ENCODE measurements at places on chromosomes 16 and 17.
A peak's percentile ranks its signal among the peaks of the same experiment; 100 is the strongest.

DNA sequence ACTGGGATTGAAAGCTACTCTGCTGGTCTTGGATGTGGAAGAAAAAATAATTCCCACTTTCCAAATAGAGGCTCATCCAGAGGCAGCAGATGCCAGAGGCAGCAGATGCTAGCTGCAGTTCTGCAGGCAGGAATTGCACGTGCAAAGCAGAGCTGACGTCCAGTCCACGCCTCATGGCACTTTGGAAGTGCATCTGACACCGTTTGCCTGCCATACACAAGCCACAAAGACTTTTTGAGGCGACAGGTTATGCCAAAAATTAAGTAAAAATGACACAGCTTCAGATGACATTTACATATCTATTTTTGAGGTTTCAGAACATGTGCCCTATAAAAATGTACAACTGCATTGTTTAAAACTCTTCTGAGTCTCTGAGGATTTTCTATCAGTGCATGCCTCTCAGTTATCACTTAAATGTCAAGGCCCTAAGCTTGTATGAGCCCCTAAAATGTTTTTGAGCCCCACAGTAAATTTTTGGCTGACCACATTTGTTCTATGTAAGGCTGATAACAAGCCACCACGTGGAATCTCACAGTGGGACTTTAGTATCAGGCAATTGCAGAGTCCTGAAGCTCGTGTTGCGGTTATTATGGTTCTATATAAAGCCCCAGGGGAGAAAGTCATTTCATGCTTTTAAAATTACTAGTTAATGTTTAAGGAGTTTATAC lies 239.2 kb downstream of the PRKCA start:
- DNase-seq: no peak

DNA sequence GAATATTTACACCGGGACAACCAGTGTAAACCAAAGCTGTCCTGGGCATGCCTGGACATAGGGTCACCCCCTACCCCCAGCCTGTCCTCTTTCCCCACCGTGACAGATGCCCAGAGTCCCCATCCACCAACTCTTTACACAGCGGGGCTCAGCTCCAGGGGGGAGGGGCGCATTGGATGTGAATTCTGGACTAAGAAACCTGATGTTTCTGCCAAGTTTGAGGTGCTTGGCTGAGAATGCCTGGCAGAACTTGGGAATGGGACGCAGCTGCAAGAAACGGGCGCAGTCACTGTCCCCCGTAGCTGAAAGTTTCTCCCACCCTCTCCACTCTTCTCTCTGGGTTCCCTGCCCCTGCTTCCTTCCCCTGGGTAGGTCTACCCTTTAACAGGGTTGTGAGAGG lies 68.0 kb upstream of the CDC42EP4 start:
- no peak for DNase-seq

DNA sequence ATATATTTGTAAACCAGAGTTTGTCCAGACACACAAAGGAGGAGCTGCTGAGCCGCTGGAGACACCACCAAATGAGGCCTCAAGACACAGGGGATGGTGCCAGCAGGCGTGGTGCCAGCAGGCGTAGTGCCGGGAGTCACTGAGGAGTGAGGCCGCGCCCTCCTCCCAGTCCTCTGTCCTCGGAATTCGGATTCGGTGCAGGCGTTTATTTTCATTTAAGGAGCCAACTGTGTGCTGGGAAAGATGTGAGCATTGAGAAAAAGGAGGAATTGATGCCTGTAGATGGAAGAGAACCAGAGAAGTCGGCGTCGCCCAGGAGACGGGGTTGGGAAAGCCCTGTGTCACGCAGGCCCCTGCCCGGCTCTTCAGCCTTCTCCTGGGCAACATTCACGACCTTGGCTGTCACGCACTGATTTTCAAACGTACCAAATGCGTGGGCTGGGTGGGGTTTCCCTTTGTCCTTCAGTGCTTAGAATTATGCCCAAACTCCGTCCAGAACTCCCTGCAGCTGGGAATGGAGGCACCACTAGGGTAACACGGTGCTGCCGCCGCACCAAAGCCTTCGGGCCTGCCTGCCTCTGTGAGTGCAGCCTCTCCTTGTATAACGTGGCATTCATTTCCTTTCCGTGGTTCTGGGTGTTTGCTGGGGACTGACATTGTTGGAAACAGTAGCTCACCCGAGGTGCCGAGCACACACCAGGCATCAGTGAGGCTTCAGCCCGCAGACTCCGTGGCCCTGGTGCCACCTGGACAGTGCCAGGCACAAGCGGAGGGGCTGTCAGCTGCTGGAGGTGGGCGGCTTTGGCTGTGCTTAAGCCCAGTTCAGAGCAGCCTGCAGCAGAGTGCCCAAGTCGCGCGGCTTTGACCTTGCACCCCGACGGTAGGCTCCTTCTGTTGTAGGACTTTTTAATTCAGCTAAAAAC lies 49.0 kb upstream of the CHMP6 start:
- DNase-seq: no peak

DNA sequence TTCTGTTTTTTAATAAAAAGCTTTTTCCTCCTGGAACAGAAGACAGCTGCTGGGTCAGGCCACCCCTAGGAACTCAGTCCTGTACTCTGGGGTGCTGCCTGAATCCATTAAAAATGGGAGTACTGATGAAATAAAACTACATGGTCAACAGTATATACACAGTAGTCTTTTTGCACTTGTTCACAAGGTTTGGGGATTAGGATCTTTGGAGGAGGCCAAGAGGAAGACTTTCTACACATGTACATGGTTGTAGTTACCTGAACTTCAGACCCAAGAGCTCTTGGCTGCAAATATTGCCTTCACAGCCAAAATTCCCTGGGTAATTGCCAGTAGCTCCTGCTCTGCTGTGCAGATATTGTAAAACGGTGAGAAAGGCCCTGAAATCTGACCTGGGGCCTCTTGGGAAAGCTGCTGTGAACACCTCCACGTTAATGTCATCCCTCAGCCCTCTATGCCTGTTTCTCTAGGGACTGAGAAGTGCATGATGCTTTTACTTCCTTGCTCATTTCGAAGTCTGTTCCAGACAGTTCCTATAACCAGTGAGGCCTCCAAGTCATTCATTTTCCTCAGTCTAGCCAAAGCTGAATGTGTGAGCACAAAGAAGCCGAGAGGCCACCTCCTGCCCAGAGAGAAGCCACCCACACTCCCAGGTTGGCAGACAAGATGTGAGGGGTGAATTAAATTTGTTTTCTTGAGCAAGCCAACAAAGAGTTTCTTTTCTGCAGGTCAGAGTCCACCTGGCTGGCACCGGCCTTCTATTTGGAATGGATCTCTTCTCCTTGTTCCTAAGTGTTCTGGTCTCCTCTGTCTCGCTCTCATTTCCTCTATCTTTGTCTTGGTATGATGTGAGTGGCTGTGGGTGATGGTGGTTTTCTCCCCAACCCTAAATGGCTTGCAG lies 15.9 kb downstream of the ANKRD40 start:
- DNase-seq: no peak

- no peak for DNase-seq
These were observed 38.4 kb upstream of the IRX6 start for GRCh38 chr16:55285586-55285985.

DNA sequence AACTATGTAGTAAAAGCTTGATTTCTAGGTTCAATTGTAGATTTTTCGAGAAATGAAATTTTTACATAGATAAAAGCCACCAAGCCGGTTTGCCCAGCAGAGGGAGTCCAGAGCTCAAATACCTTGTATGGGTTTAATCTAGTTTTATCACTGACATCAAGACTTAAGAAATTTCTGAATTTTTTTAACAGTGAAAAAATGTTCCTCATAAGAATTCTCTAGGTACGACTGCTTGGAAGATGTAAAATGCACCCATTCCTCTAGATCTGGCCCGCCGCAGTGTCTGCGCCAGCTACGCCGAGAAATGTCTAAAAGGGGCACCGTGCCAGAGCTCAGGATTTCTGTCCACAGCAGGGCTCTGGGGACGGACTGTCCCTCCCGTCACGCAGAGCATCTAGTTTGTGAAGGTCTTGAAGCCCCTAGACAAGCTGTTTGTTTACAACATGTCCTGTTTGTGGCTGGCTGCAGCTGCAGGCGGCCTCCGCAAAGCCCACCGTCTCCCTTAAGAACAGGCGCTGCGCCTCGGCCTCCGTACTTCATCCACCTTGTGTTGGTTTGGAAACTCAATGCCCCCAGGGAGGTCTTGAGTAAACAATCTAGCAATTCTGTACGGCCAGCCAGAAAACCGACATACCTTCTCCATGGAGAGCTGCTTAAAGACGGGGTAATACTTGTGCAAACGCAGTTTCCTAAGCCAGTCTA lies 24.8 kb downstream of the MAP1LC3B start:
- DNase-seq: no peak

DNA sequence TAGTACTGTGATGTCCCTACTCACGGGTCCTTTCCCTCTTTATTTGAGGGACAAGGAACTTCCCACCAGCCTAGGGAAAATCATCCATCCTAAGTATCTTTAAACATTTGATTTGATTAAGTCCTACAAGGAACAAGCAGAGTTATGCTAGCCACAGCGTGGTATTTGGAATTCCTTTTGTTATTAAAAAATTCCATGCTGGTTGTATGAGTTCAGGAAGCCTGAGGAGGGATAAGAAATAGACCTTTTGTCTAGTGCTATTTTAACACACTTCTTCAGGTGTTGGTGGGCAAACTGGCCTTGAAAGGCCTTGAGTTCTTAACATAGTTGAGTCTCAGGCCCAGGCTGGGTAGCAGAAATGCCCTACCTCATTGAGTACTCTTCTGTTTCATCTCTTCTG lies 105.4 kb upstream of the TBX2 start:
- no peak for DNase-seq

DNA sequence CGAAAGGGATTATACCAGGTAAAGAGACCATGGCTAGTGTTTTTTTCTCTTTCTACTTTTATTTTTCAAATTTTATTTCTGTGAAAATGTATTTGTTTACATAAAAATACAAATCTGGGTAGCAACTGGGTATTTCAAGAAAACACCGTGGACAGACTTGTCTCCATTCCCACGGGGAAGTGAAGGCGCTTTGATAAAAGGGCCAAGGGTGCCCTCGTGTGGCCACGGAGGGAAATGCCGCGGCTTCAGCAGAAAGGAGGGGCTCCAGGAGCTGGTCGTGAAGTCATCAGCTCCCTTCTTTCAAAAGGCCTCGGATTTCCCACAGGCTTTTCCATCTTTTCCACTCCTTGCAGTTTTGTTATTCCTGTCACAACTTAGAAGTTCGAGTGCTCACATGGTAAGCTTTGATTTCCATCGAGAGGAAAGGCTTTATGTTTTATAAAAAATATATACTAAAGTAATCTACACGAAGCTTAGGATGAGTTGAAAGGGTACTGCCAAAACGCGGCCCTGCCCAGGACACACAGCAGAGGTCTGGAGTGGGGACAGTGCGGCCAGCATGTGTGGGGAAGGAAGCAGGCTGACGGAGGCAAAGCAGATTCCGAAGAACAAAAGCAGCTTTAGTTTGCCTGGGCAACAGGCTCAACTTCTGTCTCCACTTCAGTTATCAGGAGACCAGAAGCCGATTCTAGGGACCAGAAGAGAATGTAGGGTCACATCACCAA lies 15.3 kb upstream of the MNT start:
- DNase-seq: peak; percentile 94

- no peak for DNase-seq
These were observed 45.6 kb downstream of the PRMT7 start for GRCh38 chr16:68356249-68356918.

DNA sequence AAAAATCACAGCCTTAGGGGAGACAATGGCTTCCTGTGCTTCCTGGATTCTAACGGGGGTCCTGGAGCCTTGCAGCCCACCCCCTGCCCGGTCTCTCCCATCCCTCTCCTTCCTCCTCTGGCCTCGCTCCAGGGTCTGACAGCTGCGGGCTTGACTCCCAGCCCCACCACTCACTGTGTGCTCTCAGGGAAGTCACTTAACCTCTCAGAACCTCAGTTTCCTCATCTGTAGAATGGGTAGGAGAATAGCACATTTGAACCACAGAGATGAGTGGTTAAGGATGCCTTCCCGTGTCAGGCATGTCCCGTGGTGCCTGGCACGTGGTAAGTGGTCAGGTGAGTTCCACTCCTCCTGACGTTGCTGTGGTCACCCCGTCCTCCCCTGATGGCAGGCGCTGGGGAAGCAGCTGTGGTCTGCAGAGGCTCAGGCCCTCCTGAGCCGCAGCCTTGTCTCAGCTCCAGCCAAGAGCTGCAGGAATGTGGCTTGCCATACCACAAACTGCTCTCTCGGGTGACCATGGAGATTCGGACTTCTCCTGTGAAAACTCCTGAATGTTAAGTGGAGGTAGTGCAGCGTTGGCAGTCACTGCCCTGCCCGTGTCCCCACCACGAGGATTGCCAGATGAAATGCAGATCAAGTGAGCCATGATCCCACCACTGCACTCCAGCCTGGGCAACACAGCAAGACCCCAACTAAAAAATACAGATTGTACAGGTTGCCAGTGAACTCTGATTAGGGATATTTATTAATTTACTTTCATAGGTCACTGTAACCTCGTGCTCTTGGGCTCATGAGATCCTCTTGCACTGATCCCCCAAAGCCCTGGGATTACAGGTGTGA lies 85.7 kb downstream of the NT5M start:
- no peak for DNase-seq

DNA sequence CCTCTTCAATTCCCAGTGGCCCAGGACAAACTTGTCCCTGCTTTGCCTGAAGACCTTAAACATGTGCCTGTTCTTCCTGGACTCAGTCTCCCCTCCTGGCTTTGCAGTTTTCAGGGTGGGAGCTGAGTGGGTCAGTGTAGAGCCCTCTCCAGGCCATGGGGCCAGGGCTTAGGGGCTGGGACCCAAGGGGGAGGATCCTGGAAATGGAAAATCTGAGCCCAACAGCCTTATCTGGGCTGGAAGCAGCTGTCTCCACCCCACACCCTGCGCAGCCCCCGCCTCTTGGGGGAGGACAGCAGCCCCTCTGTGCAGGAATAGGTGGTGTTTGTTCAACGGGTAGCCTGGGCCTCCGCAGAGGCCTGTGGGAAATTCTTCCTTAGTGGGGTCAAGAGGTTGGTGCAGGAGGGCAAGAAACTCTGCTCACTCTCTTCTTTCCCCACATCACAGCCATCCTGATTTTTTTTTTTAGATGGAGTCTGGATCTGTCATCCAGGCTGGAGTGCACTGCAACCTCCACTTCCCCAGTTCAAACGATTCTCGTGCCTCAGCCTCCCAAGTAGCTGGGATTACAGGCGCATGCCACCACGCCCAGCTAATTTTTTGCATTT lies 6.8 kb upstream of the SMTNL2 start:
- no peak for DNase-seq
